ENCODE measurements at places on chromosomes 1 and 21. TPM values are rescaled to one million over a fixed set of nuclear protein-coding genes. Genes with fewer than 3 reads are reported as not detected.

The FLG gene
- not detected for total RNA-seq

The F13B gene
- total RNA-seq = not detected

The TUFT1 gene
- 15.2 TPM for total RNA-seq

The FOXD2 gene
- 1.0 TPM for total RNA-seq

The KRTAP19-3 gene
- not detected for total RNA-seq

The KCNN3 gene
- total RNA-seq = 1.8 TPM

The CYP4Z1 gene
- not detected for total RNA-seq

The SLC9C2 gene
- not detected for total RNA-seq

The PCP4L1 gene
- total RNA-seq = not detected

The C1orf74 gene
- total RNA-seq = 1.4 TPM

The CFAP74 gene
- not detected for total RNA-seq
